ENCODE measurements at places on chromosomes 5 and 9.

- no peak for DNase-seq
Observed at GRCh38 chr5:172336676-172337285, 53.2 kb upstream of the UBTD2 start.

GRCh38 chr9:77020413-77021290 is 1.2 kb downstream of the FOXB2 start:
- no peak for DNase-seq

- no peak for DNase-seq
Observed at GRCh38 chr9:110133059-110133458, 74.9 kb downstream of the C9orf152 start.

- DNase-seq = no peak
Observed at GRCh38 chr5:531749-532315, 7.6 kb upstream of the SLC9A3 start.

GRCh38 chr5:17229313-17229712 is 11.9 kb downstream of the BASP1 start:
- DNase-seq = no peak

GRCh38 chr9:93612796-93613154 is 36.4 kb downstream of the PHF2 start:
- DNase-seq = no peak

DNA sequence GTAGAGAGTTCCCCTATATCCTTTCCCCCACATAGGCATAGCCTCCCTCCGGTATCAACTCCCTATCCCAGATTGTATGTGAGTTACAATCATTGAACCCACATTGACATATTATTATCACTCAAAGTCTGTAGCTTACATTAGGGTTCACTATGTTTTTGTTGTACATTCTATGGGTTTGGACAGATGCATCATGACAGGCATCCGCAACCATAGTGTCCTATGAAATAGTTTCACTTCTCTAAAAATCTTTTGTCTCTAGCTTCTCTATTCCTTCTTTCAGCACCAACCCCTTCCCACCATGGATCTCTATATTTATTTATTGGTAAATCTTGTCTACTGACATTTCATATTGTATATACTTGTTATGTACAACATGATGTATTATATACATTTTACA is 31.6 kb downstream of the TAF11L14 start:
- no peak for DNase-seq

DNA sequence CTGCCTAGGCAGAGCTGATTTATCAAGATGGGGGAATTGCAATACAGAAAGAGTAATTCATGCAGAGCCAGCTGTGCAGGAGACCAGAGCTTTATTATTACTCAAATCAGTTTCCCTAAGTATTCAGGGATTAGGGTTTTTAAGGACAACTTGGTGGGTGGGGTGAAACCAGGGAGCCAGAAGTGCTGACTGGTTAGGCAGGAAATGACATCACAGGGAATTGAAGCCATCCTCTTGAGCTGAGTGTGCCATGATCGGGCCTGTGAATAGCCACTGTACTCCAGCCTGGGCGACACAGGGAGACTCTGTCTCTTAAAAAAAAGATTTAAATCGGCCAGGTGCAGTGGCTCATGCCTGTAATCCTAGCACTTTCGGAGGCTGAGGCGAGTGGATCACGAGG is 45.3 kb upstream of the CDK5RAP2 start:
- DNase-seq = no peak

DNA sequence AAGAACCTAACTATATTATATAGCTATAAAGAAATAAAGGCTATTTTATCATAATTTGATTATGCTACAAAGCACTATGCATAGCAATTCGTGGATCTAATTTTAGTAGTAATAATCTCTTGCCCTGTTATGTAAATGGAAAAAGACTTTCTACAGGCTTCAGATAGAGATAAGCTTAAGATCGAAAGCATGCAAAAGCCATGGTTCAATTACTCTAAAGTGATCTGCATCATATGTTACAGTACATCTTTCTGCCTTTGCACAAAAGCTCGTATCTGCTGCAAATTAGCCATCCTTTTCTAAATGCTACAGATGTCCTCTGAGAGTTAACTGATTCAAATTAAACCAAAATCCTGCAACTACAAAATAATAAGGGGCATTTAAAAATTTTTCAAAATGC is 234.8 kb upstream of the TMEM161B start:
- DNase-seq = no peak

GRCh38 chr9:3972687-3973086 is 327.2 kb downstream of the GLIS3 start:
- no peak for DNase-seq

DNA sequence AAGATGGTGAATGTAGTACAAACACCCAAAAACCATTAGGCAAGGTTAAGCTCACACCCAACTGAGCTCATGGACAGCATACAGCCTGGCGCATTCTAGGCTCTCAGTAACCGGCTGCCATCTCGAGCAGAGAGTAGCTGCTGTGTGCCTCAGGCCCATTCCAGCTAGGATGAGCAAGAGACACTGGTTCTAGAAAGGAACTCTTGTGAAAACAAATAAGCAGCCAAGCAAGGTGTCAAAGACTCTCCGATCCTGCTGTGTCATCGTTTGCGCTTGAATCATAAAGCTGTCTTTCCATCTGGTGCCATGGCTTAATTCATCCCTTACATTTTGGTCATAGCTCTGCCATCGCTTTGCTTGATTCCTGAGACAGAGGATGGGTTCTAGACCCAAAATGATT is 135.4 kb upstream of the MSX2 start:
- no peak for DNase-seq

DNA sequence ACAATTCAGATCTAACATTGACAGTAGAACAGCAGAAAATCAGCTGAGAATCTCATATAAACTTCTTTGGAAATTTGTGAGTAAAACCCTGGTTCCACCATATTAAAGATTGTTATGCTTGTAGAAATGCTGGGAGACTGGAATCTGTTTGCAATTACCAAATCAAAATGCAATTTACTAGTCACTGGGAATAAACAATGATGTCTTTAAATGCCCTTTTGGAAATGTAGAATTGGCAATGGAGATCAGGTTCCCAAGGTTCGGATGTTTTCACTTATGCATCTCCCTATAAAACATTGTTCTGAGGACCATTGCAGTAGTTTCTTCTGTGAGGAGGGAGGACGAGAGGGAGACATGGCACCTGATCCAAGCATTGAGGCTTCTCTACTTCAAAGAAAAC is 384.4 kb downstream of the TMEM167A start:
- no peak for DNase-seq

DNA sequence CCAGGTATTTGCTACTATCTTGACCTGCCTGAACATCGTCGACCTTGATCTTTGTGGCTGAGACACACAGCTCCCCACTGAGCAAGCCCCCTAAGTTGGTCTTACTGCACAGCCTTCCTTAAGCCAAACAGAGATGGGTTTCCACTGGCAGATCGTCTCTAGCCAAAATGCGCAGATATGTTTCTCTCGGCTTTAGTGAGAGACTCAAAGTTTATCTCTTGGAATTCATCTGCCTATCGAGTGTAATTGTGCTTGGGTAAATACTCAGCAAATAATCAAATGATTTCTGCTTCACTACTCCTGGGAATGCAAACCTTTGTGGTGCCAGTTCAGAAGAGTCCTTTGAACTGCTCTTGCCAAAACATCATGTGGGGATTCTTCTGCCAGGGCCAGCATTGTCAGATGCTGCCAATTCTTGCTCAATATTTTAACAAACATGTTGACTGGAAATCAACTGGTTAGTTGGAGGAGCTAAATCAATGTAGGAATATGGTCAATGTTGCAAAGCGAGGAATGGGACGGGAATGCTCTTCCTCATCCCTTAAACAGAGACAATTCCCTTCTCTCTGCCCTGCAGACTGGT is 141.2 kb upstream of the SLC28A3 start:
- no peak for DNase-seq

DNA sequence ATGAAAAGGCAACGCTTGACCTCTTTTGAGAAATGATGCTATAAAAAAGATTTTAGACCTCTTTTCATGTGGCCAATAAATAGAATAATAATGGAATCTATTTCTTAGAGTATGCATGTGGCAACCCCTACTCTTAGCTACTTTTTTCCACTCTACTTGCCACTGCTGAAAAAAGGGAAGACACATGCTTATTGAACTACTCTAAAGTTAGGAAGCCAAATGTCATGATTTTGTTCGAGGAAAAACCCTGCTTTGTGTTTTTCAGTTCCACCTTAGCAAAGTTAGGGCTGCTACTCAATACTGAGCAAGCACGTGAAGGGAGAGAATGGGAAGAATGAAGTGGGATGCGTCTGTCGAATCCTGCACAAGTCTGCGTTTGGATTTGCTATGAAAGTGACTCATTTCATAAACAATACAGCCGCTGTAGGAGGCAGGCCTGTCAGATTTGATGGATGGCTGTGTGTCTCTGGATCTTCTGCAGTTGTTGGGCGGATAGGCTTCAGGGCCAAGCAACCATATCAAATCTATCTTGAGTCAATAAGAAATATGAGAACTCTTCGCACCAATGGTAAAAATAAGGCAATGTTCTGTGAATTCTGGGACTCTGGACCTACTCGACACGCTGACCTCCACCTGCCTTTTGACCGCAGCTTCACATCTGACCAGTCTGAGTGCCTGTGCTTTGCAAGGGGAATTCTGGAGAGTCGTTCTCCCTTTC is 333.6 kb downstream of the PIK3R1 start:
- DNase-seq = no peak

GRCh38 chr5:92548346-92548745 is 1032.7 kb downstream of the NR2F1-AS1 start:
- no peak for DNase-seq

- DNase-seq = no peak
Observed at GRCh38 chr9:4615251-4615650, 46.8 kb upstream of the PLPP6 start.

GRCh38 chr5:17190242-17190778 is 27.1 kb upstream of the BASP1 start:
- peak; percentile 55 for DNase-seq

- DNase-seq = no peak
Observed at GRCh38 chr5:4028384-4028783, 432.8 kb downstream of the IRX1 start.

DNA sequence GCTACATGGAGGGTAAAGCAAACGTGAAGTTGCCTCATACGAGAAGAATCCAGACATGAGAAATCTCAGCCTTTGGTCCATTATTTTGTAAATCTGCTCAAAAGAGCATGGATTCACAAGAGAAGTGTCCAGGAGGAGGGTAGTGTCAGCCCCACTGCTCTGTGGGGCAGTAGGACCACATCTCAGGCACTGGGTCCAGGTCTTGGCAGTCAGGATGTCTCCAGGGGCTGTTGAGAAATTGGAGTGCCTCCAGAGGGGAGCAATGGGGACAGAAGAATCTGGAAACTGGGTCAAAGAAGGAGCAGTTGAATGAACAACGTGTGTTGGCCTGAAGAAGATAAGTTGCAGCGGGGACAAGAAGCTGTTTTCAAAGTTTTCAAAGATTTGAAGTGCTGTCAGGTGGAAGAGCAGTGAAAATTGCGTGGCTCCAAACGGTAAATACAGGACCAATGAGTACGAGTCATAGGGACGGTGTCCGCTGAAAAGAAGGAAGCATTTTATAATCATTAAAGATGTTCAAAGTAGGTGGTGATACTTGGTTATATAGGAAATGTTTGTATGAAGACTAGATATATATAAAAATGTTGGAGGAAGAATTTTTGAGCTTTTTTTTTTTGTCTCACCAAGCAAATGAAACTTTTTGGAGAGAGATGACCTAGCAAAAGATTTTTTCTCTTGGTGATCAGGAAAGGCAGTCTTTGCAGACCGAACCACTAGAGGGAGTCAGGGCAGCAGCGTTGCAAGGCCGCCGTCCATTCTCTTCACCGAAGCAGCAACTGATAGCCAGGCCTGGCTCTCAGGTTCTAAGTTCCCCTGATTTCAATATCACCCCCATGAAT is 57.1 kb upstream of the ZBED3 start:
- DNase-seq = peak; percentile 80

DNA sequence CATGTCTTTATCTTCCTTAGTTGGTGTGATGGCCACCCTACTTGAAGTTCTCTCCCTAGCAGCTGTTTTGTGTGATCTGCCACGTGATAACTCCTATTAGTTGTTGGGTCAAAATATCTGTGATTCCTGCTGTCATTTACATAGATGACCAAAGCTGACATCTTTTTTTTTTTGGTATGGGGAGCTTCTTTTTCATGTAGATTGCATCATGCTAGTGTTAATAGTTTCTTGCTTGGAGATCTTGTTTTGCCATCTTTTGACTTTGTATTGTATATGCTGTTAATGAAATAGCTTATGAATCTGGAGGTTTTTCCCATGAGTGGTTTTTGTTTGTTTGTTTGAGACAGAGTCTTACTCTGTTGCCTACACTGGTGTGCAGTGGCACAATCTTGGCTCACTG is 243.8 kb downstream of the KDM4C start:
- DNase-seq = no peak

DNA sequence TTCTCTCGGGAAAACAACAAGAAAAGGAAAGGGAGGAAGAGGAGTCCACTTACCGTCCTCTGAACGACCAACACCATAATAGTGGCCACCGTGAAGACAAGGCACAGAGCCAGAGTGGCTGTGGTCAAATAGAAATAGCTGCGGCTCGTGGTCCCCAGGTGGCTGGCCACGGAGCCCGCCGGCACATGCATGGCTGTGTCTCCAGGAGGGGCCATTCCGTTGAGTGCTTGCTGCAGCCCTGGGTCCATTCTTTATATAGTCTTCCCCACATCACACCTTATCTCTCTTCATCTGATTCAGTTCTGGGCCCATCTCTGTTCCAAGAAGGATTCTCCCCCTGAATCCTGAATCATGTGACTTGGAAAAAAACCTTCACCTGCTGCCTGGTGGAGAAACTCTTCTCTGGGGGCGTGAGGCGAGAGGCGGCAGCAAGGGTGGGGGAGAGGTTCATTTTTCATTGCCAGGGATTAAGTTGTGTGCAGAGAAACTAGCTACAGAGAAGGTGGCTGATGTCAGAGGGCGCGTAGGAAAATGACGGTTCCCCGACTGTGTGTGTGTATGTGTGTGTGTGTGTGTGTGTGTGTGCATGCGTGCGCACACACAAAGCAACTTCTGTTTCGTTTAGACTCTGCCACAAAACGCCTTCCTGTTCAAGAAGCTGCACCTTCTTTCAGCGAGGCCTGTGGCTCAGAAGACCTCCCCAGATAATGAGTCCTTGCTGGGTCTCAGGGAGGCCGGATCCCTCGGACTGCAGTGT is at the start of gene TNFSF8:
Gene TNFSF8 (minus strand): TSS at position 536 of the 757 bp plus-strand sequence. CDS start 288 bp downstream, at position 248.
- no peak for DNase-seq

DNA sequence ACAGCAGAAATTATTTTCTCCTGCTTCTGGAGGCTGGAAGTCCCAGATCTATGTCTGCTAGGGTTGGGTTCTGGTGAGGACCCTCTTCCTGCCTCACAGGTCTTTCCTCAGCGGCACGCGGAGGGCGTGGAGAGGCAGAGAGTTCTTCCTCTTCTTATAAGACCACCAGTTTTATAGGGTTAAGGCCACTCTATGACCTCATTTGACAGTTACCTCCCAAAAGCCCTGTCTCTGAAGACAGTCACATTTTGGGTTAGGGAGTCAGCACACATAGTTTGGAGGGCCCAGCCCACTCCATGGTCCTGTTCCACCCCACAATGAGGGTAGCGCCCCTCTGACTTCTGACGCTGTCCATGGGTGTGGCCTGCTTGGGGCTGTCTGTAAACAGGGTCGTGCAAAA is 46.7 kb downstream of the TRIP13 start:
- no peak for DNase-seq

- no peak for DNase-seq
Observed at GRCh38 chr9:76949865-76950264, 44.0 kb upstream of the PRUNE2 start.

All from body of pancreas (tissue), 4 donors.